ENCODE measurements at places on chromosomes 7 and 10. TPM values are rescaled to one million over a fixed set of nuclear protein-coding genes. Genes with fewer than 3 reads are reported as not detected.

MMD2 gene
- 14.7 TPM for total RNA-seq

DNA sequence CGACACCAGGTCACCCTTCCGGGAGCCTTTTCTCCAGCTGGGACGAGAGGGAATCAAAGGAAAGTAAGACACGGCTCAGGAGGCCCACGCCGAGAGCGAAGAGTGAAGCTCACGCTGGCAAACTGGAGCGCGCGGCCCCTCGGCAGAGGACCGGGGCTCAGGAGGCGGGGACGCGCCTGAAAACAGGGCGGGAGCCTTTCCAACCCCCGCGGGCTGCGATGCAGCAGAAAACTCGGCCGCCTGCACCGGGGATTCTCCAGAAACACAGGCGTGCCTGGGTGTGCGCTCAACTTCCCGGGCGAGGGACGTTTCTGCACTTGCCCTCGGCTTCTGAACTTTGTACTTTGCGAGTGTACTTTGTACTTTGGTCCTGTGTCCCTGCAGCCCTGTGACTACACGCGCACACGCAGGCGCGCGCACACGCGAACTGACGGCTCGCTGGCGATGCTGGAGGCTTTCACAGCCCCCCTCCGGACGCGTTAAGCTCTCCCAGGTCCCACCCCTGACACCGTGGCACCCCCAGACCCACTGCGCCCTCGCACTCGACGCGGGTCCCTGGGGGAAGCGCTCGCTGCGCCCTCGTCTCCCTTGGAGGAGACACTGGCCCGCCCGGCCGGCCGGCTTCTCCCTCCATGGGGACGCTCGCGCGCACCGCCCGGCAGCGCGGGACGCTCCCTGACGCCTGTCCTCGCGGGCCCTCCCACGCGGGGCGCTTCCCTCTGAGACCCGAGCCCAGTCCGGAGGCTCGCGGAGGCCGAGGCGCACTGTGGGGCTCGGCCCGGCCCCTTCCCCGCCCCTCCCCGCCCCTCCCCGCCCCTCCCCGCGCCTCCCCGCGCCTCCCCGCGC lies 588 bp upstream of the PAOX start:
- peak; percentile 44 for DNase-seq
- H3K27ac ChIP-seq, result peak overlapping the region; percentile 80
- H3K36me3 ChIP-seq, result no peaks in the 10 kb centered on the region
- peaks cover 4% of the 10 kb centered on the region for H3K4me1 ChIP-seq
- H3K27me3 ChIP-seq, result no peaks in the 10 kb centered on the region

DNA sequence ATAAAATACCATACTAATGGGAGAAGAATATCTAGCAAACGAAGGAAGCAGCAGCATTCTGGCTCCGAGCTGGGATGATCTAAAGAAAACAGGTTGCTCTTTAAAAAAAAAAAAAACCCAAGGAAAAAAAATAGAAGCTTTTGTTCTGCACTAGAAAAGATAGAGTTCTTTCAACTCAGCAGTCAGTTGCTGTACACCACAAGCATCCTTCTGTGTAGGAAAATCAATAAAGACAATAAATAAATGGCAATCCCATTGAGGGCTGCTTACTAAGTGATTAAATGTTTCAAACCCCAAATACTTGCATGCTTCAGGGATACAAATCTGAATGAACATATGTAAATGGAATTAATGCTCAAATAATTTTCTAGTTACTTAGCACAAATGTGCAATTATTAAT lies 207.1 kb downstream of the TEX36 start:
- no peak for DNase-seq
- H3K36me3 ChIP-seq, result no peaks in the 10 kb centered on the region
- H3K4me3 ChIP-seq, result no peak overlapping the region
- no peaks in the 10 kb centered on the region for H3K27me3 ChIP-seq

- no peak overlapping the region for H3K27ac ChIP-seq
- H3K27me3 ChIP-seq, result no peaks in the 10 kb centered on the region
- no peak for DNase-seq
Measured at GRCh38 chr7:85714043-85714578, 527.3 kb upstream of the SEMA3D start.

DNA sequence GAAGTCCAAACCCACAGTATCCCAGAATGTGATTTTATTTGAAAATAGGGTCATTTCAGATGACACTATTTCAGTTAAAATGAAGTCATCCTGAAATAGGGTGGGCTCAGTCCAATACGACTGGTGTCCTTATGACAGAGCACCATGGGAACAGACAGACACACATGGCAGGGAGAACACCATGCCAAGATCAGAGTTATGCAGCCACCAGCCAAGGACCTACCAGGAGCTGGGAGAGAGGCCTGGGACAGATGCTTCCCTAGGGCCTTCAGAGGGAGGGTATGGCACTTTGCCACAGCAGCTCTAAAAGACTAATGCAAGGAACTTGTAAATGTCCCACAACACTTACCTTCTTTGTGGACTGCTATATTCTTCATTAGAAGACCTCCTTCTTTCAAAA lies 226.5 kb downstream of the NEBL start:
- no peak overlapping the region for H3K4me3 ChIP-seq
- no peak overlapping the region for H3K27ac ChIP-seq
- no peaks in the 10 kb centered on the region for H3K4me1 ChIP-seq
- H3K27me3 ChIP-seq, result no peaks in the 10 kb centered on the region
- no peaks in the 10 kb centered on the region for H3K36me3 ChIP-seq

DNA sequence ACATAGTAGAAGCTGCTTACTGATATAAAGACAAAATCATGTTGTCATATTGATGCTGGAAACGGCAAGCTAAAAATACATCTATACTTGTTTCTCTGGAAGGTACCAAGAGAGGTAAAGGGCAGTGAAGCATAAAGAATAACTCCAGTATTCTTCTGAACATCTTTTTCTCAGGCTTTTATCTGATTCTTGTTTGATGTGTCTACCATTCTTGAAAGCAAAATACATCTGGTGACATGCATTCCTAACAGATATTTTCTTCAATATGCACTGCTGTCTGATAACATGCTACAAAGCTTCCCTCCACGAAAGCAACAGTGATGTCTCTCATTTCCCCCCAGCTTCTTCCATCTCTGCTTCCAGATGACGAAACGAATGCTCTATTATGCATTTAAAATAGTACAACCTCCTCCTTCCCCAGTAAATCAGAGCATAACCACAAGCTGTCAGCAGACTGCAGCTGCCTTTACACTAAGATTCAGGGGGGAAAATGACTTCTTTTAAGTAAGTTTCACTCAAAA lies 100.8 kb downstream of the ARHGAP21 start:
- no peak overlapping the region for H3K4me3 ChIP-seq
- no peaks in the 10 kb centered on the region for H3K36me3 ChIP-seq
- DNase-seq, result no peak

Data from prostate gland (tissue), 2 donors.